Right lung (tissue), 10 donors: ENCODE measurements at places on chromosomes 12 and 14. TPM values are rescaled to one million over a fixed set of nuclear protein-coding genes. Genes with fewer than 3 reads are reported as not detected.

GRCh38 chr12:52903285-52903854 lies 1.5 kb downstream of the KRT8 start:
- DNase-seq: peak; percentile 83

DNA sequence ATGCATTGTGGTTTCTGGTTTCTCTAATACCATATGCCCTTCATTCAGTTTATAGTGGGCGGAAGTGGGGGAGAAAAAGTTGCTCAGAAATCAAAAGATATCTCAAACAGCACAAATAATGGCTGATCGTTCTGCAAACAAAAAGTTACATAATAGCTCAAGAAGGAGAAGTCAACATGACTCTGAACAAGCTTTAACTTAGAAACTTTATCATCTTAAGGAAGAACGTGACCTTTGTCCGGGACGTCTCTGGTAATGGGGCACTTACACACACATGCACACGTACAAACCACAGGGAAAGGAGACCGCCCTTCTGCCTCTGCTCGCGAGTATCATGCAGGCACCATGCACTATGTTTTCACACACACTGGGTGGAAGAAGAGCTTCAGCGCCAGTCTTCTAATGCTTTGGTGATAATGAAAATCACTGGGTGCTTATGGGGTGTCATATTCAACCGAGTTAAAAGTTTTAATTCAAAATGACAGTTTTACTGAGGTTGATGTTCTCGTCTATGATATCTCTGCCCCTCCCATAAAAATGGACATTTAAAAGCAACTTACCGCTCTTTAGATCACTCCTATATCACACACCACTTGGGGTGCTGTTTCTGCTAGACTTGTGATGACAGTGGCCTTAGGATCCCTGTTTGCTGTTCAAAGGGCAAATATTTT lies 4.7 kb downstream of the FOS start:
- no peak for DNase-seq

GRCh38 chr14:40447017-40447416 lies 1014.8 kb upstream of the FBXO33 start:
- no peak for DNase-seq

- DNase-seq: no peak
These were observed 107.2 kb downstream of the RBM19 start for GRCh38 chr12:113858841-113859386.

DNA sequence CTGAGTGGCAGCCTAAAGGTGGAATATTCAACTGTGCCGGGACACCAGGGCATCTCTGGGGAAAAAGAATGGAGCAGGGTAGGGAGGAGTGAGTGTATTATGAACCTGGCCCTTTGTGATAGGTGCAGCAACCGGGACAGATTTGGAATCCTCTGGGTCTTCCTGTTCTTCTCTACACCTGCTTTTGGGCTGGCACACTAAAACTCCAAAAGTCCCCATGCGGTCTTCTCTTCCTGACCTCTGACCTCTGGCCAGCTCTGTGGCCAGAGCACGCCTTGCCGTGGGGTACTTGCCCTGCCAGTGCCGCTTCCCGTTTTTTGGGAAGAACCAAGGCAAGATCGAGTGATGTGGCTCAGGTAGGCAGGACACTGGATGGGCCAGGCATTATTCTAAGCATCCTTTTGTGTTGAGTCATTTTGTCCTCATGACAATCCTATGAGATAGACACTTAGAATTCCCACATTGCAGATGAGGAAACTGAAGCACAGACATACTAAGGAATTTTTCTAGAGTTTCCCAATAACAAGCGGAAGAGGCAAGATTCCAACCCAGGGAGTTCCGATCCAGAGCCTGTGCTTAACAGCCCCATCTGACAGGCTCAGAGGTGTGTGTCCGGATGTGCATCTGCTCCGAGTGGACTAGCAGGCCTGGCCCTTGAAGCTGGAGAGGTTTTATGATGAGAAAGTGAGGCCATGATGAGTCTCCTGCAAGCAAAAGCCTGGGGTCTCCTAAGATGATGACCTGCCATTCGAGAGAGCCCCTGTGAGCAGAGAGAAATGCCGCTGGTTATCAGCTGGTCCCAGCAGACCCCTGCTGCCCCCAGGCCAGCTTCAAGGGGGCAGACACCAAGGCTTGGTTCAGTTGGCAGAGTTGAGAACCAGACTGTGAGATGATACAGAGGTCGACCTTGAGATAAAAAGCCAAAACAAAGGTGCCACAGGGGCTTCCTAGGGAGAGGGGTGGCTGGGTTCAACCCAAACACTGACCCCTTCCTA lies 67.9 kb upstream of the ESRRB start:
- no peak for DNase-seq

DNA sequence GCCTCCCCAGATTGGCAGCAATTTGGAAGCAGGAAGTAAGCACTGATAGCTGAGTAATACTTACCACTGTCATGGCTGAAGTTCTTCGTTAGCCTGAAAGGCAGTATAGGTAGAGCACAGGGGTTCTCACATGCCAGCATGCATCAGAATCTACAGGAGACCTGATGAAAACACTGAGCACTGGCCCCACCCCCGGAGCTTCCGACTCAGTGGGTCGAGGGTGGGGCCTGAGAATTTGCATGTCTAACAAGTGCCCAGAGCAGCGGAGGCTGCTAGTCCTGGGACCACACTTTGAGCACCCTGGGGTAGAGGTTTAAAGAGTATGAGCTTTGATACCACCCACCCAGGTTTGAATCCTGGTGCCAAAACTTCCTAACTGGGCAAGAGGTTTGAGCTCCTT lies 89.6 kb downstream of the FBXW8 start:
- DNase-seq: no peak

DNA sequence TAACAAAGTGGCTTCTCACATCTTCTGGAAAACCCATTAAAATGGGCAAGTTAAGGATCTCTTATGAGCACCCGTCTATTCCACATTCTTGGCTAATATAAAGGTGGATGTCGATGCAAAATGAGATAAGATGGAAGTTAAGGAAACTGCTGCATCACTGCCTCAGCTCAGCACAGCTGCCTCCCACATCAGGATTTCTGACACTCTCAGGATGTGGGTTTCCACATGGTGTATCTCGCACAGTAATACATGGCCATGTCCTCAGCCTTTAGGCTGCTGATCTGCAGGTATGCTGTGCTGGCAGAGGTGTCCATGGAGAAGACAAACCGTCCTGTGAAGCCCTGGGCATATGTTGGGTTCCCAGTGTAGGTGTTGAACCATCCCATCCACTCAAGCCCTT lies 1348.0 kb downstream of the TMEM121 start:
- no peak for DNase-seq

DNA sequence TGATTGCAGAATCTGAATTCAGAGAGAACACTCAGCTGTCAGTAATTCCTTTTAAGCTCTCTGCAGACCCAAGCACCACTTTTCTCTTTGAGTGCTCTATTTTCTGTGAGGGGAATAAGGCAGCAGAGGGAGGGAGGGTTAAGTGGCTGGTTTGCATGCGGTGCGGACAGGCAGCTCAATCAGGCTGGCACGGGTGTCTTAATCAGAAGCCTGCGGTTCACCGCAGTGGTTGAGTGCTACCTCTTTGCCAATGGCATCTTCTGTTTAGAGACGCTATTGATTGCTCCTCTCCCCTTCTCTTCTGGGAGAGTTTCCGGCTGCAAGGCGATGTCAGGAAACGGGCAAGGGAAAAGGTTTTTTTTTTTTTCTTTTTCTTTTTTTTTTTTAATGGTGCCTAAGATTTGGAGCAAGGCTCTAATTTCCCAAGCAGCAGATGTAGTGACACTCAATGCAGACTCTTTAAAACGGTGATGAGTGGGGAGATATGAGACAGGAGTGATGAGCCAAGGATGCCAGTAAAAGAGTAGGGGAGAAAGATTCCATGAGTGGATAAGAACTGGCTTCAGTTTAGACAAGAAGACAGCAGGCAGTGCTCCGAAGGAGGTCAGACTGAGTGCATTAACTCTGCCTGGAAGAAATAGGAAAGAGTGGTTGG lies 533.7 kb upstream of the SEL1L start:
- no peak for DNase-seq

GRCh38 chr14:103460415-103460814 lies 62.2 kb downstream of the CKB start:
- DNase-seq: no peak

DNA sequence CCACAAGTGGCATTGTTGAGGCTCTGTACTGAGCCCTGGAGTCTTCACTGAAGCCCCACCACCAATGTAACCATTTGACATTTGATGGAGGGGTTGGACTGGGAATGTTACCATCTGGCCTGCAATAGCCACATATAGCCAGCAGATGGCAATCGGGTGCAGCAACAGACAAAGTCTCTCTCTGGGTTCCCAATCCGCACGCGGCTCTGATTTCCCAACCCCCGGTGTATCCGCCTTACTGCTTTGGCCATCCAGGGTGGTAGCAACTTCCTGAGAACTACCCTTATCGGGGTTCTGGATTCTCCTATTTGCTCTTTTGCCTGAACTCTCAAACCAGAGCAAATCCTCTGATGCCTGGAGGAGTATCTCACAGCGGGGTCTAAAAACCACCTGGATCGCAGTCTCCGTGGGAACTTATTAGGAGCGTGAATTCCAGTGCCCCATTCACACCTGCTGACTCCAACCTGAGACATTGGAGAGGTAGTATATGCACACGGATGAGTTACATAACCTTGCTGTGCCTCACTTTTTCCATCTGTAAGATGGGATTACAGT lies 14.2 kb downstream of the VRTN start:
- DNase-seq: peak; percentile 54

DNA sequence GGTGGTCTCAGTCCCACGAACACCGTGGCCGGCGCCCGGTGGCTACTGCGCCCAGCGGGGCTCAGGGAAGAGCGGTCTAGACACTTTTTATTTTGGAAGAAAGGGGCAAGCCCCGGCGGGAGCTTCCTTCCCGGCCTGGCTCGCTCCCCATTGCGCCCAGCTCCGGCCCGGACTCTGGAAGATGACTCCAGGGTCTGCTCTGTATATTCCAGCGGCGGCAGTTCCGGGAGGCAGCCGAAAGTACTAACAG lies 225.1 kb upstream of the CRY1 start:
- DNase-seq: no peak

- no peak for DNase-seq
These were observed 44.1 kb upstream of the KCNJ8 start for GRCh38 chr12:21818627-21819026.

DNA sequence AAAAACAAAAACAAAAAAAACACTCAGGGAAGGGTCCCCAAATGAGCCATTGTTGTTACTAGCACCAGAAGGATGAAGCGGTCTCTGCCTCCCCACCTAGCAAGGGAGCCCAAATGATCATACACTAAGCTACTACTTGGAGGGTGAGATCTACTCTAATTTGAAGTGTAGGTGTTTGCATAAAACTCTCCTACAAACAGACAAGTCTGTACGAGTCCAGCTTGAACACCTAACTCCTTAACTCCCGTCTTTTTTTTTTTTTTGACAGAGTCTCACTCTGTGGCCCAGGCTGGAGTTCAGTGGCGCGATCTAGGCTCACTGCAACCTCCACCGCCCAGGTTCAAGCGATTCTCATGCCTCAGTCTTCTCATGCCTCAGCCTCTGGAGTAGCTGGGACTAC lies 132.6 kb downstream of the PPM1H start:
- no peak for DNase-seq

DNA sequence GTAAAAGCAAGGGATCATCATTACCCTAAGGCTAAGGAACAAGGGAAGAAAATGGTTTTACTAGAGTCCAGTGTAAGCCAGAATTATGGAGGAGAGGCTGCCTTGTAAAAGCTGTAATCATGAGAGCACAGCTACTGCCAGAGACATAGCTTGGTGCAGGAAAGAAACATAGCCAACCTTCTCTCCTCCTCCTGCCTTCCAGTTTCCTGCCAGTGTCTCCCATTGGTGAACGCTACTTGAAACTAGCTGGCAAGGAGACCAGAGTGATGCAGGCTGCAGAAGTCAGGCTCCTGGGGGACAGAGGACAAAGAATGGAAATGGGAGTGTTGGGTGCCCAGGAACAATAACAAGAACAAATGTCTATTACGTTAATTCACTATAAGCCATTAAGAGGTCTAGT lies 158.5 kb downstream of the NELL2 start:
- no peak for DNase-seq

- DNase-seq: no peak
These were observed 390.7 kb downstream of the C12orf75 start for GRCh38 chr12:105721051-105721825.

DNA sequence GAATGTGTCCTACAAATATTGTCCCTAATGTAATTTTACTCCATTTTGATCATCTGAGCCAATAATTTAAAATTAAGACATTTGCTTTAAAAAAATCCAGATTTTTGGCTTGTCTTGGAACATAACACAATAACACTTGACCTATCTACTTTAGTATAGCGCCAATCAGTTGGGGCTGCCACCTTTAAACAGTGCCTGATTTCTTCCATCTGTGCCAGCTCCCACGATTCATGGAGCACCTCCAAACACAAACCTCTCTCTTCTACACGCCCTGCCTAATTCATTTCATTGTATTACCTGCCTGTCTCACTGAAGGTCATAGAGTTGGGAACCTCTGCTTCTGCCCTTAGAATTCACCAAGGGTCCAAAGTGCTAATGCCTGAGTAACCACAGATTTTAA lies 352.4 kb downstream of the TMEM132D start:
- DNase-seq: no peak

DNA sequence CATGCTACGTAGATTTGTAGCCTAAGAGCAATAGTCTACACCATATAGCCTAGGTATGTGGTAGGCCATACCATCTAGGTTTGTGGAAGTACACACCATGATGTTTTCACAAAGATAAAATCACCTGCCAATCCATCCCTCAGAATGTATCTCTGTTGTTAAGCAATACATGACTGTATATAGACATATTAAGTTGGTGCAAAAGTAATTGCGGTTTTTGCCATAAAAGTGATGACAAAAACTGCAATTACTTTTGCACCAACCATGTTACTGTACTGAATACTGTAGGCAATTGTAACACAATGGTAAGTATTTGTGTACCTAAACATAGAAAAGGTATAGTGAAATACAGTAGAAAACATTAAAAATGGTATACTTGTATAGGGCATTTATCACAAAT lies 40.5 kb downstream of the MGST1 start:
- DNase-seq: no peak

IL23A gene
- 1.1 TPM for polyA plus RNA-seq

SLC2A14 gene
- polyA plus RNA-seq: 0.19 TPM

NDRG2 gene
- polyA plus RNA-seq: 138 TPM

INHBC gene
- 0.27 TPM for polyA plus RNA-seq

SERPINA4 gene
- polyA plus RNA-seq: 2.5 TPM

POMT2 gene
- polyA plus RNA-seq: 32.2 TPM

NOS1 gene
- polyA plus RNA-seq: 0.46 TPM
